IPS DF 6.9 (cell line): ENCODE measurements at places on chromosomes 5 and 9.

DNA sequence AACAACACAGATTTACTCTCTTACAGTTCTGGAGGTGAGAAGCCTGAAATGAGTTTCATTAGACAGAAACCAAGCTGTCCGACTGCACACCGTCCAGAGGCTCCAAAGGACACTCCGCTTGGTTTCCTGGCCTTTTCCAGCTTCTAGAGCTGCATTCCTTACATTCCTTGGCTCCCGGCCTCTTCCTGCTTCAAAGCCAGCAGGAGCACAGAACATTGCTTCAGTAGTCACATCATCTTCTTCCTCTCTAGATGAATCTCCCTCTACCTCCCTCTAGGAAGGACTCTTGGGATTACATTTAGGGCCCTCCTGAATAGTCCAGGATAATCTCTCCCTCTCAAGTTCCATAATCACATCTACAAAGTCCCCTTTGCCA lies 213.3 kb downstream of the CDK5RAP2 start:
- DNase-seq, result peak; percentile 41

DNA sequence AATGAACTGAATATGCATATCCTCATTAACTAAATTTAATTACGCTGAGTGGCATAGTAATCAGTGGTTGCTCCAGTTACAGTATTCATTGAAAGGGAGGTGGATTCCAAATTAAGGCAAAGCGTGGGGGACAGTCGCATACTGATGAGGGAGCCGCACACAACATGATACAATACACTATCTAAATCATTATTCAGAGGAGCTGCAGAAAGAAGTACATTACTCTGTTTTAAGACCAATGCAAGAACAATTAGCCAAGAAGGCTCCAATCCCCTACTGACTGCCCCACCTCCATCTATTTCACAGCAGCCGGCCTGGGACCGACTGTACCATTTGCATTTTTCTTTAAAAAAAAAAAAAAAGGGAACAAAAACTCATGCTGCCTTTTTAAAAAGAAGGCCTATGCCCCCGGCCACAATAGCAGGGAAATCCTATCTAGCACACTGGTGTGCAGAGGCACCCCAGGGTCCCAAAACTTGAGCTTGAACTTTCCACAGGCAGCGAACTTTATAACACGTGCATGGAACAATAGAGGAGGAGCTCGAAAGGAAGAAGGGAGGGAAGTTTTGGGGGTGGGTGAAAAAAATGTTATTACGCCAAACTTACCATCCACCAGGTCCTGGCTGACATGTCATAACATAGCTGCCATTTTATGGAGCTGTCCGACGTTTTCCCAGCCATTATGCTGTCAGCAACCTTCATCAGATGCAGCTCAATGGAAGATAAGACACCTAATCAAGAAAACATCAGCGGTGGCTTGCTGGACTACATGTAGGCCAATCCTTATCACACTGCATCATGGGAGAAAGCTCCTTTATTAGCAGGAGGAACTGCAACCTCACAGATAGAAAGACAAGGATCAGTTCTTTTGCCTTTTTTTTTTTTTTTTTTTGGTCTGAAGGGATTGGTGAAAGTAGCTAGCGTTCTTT lies 161.6 kb downstream of the ZDHHC21 start:
- no peak for DNase-seq

GRCh38 chr5:143474616-143475015 lies 71.1 kb upstream of the NR3C1 start:
- DNase-seq, result no peak

GRCh38 chr5:56419667-56420066 lies 186.5 kb upstream of the ANKRD55 start:
- DNase-seq, result no peak

- DNase-seq, result no peak
Measured at GRCh38 chr9:127524373-127524772, 73.1 kb downstream of the LRSAM1 start.

DNA sequence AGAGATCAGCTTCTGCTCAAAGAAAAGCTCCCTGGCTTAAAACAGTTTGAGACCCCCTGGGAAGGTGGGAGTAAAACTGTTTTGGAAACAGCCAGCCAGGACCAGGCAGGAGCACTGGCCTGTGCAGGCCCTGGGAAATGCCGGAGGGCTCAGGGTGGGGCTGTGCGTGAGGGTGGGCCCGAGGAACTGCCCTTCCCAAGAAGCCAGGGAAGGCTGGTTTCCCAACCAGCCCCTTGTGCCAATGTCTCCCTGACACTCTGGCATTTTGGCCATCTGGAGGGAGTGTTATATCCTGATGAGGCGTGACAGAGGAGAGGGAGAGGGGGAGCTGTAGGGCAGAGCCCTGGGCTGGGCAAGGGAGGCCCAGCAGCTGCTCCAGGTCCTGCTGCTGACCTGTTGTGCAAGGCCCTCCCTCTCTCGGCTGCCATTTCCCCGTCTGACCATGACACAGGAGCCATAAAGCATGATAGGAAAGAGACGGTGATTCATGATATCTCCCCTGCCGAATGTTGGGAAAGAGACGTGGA lies 16.1 kb downstream of the OLFML2A start:
- DNase-seq, result no peak
